Activated T-helper 1 cell treated with Interleukin-2 at 50 U/mL for 16 hours (primary cell): ENCODE measurements at places on chromosomes 12 and 14.
A peak's percentile ranks its signal among the peaks of the same experiment; 100 is the strongest.

- DNase-seq = no peak
Observed at GRCh38 chr14:103767336-103767894, 51.8 kb downstream of the ZFYVE21 start.

DNA sequence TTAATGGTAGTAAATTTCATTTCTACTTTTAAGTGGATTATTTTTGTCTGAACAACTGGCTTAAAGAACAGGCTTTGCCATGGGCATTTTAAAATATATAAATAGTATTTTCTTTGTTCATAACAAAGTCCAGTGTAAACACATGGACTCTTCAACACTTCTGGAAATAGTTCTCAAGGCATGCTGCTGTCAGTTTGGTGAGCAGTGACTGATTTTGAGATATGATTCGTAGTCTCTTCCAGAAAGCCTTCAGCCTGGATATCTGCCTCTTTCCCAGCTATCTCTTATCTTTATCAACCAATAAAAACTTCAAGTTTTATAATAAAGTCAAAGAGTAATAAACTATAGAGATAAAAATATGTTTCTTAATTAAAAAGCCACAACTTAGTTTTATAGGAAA, 110.7 kb downstream of the NAV3 start:
- no peak for DNase-seq

GRCh38 chr14:68610251-68610793, 182.5 kb downstream of the ZFP36L1 start:
- no peak for DNase-seq

DNA sequence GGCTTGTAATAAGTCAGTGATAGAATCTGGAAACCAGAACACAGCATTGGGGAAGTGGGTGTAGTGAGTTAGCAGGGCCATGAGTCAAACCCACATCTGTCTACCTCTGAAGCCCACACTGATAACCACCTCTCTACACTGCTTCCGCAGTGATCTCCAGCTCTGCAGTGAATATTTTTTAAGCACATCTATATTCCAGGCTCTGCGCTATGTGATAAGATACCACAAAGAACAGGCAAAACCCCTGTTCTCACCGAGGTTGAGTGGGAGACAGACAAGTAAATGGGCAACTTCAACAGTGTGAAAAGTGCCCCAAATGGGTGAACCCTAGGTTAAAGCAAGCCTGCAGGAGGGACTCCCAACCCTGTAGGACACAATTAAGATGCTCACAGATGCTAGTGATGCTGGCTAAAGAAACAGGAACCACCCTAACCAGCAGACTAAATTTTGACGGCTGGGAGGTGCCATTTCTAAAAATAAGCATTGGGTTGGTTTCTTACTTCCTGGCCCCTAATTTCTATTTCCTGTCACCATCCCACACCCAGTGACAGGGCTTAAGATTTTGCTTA, 375.0 kb downstream of the DPF3 start:
- DNase-seq = no peak

- no peak for DNase-seq
Observed at GRCh38 chr12:119772431-119772830, 104.5 kb downstream of the PRKAB1 start.

- no peak for DNase-seq
Observed at GRCh38 chr14:54702492-54702891, 135.6 kb downstream of the SAMD4A start.

- DNase-seq = no peak
Observed at GRCh38 chr14:102055181-102055901, 31.5 kb downstream of the HSP90AA1 start.

GRCh38 chr12:18899162-18899561, 161.2 kb downstream of the CAPZA3 start:
- DNase-seq = no peak

DNA sequence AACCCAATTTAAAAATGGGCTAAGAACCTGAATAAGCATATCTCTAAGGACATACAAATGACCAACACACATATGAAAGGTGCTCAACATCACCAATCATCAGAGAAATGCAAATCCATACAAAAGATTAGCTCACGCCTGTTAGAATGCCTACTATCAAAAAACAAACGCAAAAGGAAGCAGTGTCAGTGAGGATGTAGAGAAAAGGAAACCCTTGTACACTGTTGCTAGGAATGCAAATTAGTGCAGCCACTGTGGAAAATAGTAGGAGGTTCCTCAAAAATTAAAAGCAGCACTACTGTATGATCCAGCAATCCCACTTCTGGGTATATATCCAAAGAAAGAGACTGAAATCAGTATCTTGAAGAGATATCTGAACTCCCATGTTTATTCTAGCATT, 133.0 kb downstream of the CPNE8 start:
- DNase-seq = no peak

DNA sequence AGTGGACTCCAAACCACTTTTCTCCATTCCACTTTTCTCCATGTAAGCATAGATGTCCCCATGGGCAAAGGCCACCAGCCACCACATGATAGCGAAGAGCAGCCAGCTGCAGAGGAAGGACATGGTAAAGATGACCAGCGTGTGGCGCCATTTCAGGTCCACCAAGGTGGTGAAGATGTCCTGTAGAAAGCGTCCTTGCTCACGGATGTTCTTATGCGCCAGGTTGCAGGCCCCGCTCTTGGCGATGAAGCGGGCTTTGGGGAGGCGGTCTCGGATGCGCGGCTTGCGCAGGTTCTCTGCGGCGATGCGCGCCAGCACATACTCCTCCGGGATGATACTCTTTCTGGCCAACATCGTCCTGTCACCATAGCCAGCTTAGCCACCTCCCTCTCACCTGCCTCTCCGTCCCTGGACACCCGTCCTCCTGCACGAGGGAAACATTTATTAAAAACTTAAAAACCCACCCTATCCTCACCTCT, 1.2 kb downstream of the KCNJ8 start:
- DNase-seq = no peak

GRCh38 chr14:63760014-63760413, 32.1 kb upstream of the SGPP1 start:
- DNase-seq = no peak

GRCh38 chr12:106299202-106299774, 3.2 kb upstream of the TCP11L2 start:
- no peak for DNase-seq

- no peak for DNase-seq
Observed at GRCh38 chr14:69713209-69713781, 53.6 kb upstream of the SRSF5 start.

DNA sequence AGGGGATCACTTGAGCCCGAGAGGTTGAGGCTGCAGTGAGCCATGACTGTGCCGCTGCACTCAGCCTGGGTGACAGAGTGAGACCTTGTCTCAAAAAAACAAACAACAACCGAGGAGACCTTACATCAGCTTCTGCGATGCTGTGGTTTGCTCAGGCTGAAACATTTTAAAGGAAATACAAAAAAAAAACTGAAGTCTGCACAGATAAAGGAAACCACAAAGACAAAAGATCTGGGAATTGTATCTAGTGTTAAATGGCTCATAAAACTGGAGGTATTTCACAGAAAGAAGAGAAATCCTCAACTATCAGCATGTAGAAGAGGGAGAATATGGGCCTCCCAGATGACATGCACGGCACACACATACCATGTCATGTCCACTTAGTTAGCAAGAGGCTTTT, 60.3 kb upstream of the VPS33A start:
- DNase-seq = no peak

- no peak for DNase-seq
Observed at GRCh38 chr14:89652352-89652751, 235.3 kb upstream of the FOXN3 start.

- DNase-seq = no peak
Observed at GRCh38 chr14:100446572-100446971, 123.4 kb downstream of the SLC25A47 start.

- no peak for DNase-seq
Observed at GRCh38 chr14:91872011-91872501, 4.7 kb upstream of the TC2N start.

- DNase-seq = no peak
Observed at GRCh38 chr12:124397399-124397679, 102.4 kb downstream of the RFLNA start.

DNA sequence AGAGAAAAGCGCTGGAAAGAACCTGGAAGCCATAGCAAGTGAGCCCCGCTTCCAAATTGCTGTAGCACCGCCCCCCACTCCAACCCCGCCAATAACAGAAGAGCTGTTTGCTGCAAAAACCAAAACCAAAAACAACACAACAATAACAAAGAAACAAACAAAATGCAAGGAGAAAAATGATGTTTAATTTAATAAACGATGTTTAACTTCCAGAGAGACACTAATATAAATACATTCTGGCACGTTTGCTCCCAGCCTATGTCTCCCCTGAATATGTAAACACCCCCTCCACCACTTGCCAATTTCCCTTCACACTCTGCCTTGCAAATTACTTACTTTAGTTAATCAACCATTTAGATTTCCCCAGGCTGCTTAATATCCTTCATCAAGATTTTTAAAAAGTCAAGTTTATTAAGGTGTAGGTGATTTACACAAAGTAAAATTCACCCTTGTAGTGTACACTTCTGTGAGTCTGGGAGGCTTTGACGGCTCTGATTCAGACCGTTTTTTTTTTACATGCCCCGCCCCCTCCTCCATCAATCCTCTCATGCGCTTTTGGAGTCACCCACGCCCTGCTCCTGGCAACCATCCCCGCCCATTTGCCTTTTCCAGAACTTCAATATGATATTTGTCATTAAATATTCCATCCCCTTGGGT, 482 bp upstream of the IFI27L2 start:
- no peak for DNase-seq

GRCh38 chr14:102731101-102731870, 46.0 kb upstream of the TRAF3 start:
- no peak for DNase-seq

- no peak for DNase-seq
Observed at GRCh38 chr14:93295541-93296220, 37.2 kb downstream of the BTBD7 start.

- DNase-seq = no peak
Observed at GRCh38 chr12:94507455-94507854, 47.8 kb upstream of the CEP83 start.

GRCh38 chr12:64665514-64665913, 55.2 kb downstream of the RASSF3 start:
- DNase-seq = peak; percentile 29

- no peak for DNase-seq
Observed at GRCh38 chr12:98935847-98936246, 290.8 kb downstream of the APAF1 start.

GRCh38 chr12:46650688-46651087, 175.1 kb downstream of the SLC38A4 start:
- no peak for DNase-seq

- DNase-seq = no peak
Observed at GRCh38 chr12:97181571-97182265, 274.7 kb downstream of the NEDD1 start.

DNA sequence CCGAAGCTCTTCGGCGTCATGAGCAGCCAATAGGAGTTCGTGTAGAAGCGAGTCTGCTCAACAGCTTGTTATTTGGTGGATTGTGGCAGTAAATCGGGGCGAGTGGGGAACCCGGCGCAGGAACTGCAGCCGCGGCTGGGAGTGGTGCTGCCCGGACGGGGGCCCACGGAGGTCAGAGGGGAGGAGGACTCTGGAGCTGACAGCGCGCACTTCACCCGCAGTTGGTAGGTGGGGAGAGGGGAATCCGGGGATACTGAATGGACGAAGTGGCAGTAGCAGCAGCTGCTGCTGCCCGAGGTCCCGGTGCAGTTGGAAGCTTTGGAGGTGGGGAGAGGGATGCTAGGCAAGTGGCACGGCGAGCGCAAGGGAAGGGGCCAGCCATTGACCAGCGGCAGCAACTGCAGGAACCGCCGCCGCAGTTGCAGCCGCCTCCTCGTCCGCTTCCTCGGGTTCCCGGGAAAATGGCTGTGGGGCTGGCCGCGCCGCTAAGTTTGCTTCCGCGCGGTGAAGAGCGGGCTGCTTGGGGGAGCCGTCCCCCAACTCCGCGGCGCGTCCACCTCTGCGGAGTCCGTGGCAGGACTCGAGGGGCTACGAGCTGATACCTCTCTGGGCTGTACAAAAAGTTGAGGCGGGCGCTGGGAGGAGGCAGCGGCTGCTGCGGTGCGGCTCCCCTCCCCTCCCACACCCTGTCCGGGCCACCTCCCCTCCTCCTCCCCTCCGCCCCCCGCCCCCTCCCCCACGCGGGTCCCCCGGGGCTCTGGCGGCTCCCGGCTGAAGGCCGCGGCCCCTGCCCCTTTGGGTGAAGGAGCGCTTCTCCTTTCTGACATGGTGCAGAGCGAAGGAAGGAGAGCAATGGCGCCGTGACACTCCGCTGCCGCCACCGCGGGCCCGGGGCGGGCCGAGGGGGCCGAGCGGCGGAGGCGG, at the start of gene ARID4A:
TSS of gene ARID4A (plus strand) at position 79 of the 924 bp plus-strand sequence. CDS start 1,300 bp downstream, outside the sequence.
- peak; percentile 75 for DNase-seq

DNA sequence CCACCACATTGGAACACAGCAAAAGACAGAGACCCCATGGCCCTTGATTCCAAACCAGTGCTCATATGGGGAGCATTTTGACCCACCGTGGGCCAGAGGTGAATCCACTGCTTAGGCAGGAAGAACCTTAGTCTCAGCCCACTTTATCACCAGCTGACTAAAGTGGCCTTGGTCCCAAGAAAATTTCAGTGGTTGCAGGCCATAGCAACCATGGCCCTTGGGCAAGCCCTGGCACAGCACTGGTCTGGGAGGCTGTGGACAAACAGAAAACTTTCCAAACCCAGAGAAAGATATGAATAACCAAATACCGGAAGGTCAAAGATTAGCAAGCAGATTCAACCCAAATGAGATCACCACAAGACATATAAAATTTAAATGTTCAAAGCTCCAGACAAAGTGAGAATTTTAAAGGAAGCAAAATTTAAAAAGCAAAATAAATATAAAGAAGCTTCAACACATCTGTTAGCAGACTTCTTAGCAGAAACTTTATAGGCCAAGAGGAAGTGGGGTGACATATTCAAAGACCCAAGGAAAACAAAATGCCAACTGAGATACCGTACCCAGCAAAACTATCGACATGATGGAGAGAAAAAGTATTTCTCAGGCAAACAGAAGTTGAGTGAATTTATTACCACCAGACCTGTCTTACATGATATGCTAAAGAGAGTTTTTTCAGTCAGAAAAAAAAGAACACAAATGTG, 7.8 kb downstream of the KLRK1 start:
- no peak for DNase-seq

DNA sequence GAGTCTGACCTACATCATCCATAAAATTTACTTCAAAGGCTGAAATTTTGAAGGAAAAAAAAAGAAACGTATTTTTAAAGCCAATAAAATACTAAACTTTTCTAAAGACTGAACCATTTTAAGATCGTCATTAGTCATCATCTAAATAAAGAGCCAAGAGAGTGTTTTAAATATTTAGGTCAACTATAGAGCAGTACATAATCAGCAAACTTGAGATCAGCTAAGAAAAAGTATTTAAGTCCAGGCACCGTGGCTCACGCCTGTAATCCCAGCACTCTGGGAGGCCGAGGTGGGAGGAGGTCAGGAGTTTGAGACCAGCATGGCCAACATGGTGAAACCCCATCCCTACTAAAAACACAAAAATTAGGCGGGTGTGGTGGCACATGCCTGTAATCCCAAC, 35.5 kb downstream of the HECTD1 start:
- no peak for DNase-seq
